ENCODE measurements at places on chromosomes 2 and 18.

DNA sequence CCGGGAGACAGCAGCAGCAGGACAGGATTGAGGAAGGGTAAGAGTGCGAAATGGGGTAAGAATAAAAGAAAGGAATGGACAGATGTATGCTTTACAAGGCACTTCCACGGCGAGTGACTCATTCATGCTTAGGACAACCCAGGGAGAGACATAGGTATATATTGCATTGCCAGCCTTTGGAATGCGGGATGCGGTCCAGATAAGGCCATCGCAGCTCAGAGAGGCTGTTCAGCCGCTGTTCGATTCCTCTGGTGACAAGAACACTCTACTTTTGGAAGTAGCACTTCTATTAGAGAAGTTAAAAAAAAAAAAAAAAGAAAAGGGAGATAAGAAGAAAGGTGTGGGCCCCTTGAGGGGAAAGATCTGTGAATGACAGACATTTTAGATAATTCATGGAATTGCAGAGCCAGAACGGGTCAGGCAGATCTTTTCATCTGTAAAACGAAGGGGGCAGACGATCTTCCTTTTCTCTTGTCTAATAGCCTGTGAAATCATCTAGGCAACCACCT, 819 bp upstream of the NCOA1 start:
- DNase-seq, result no peak

GRCh38 chr2:163397451-163397850, 338.4 kb downstream of the FIGN start:
- no peak for DNase-seq

DNA sequence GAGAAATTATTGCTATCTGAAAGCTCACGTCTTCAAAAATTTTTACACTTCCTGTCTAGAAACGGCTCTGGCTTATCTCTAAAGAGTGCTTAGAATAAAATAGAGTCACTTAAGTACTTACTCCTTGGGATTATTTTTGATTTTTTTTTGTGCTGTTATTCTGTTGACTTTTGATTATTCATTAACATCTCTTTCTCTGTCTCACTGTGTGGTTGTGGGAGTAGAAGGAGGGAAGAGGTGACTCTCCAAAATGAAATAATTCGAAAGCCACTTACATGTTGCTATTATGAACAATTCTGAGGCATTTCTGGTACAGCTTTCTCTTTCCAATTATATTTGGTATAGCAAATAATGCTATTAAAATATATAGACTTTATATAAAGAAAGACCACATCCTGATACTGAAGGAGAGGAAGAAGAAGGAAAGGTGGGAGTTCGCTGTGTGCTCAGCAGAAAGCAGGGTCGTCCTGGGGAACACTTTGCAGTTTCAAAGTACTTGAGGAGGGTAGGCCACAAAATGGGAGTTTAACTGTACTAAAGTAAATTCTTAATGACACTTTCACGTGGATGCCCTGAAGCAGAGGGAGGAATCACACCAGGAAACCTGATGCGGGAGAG, 9.6 kb upstream of the MMADHC start:
- DNase-seq, result no peak

DNA sequence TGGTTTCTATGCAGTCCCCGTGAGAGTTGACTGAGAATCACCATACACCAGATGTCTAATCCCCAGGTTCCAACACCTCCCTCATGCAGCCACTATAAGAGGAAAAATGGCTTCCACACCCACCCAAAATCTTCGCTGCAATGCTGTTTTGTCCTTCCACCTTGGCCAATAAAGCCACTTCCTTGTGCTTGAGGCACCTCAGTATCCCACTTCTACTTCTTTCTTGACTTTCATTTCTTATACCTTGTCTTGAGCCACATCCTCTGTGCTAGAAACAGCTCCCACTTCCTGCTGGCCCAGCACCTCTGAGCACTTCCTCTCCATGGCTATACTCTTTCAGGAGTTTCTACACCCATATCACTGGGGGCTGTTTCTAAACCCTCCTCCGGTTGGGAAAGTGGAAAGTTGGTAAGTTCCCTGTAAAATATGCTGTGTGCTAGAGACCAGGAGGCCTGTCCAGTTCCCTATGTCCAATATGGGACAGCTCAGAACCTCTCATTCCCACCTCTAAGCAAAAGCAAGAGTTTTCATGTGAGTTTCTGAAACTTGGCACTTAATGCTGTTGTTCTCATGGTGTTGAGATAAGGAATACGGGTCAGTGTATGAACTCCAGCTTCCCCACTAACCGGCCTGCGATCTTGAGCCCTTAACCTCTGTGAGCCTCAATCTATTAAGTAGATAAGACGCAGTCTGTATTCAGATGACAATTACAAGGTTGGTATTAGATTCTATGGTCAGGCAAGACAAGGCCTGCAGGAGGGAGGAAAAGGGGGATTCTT, 209.1 kb upstream of the ID2 start:
- no peak for DNase-seq

GRCh38 chr2:83016343-83017110, 1442.6 kb downstream of the SUCLG1 start:
- no peak for DNase-seq
